ENCODE measurements at places on chromosomes 1 and 21.
A peak's percentile ranks its signal among the peaks of the same experiment; 100 is the strongest.

DNA sequence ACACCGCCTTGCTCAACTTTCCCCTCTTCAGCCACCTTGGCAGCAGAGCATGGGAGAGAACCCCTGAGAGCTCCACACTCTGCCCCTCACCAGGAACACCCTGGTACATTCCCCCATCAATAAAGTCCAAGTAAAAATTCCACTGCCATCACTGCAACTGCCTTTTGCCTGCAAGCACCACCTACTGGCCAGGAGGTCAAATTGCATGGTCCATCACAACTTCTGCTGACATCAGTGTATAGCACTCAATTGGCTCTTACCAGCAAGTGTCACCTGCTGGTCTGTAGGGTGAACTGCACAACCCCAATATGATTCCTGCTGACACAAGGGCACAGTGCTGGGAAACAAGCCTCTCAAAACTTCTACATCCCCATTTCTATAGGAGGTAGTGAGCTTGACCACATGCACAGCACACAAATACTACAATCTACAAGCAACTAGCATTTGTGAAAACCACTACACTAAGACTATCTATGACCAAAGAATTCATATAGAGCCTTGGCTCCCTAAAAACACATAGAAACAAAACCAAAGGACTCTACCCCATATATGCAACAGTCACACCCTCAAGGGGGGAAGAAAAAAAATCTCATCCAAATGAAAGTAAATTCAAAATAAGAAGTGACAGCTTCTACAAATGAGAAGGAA, 69.2 kb downstream of the FASLG start:
- DNase-seq: no peak

DNA sequence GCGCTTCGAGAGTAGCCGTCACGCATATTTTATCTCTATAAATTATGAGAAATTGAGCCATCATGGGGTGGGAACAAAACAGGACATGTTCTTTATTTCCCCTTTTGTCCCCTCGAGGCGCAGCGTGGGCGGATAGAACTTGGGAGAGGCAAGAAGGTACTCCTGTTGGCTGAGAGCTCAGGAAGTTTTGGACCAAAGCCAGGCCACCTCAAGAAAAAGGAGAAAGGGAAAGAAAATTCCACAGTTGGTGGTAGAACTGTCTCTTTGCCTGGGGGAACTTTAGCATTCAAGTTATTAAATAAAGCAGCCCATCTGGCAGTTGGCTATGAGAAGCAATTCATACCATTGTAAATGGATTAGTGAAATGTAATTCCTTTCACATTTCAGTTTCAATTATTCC, 76.4 kb upstream of the DSCAM start:
- no peak for DNase-seq

- DNase-seq: no peak
Observed at GRCh38 chr1:41431490-41432350, 52.8 kb downstream of the EDN2 start.

DNA sequence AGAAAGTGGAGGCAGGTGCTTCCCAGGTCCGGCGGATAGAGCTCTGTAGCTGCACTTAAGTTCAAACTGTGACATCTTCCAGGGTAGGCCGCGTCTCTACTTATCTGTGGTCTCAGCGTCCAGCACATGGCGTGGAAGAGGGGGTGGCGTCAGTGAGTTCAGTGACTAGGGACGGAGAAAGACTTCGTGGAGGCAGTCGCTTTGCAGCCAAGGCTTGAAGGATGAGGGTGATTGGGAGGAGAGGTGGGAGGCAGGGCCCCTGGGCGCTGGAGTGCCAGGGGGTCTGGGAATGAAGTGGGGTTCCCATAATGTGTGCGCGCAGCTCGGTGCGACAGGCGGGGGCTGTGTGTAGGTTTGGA, 444 bp upstream of the AGO1 start:
- peak; percentile 1 for DNase-seq

DNA sequence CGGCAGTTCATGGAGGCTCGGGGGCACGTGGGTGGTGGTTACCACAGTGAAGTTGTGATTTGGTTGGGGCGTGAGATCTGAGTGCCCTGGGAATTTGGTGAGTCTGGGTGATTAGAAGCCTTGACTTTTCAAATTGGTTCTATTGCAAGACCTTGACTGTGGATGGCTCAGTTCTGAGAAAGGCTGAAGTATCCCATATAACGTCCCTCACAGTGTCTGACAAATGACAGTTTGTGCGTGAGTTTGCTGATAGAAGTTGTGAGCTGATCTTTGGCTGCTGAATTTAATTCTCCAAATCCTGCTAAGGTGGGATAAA, 549 bp downstream of the MSH4 start:
- DNase-seq: no peak

- DNase-seq: no peak
Observed at GRCh38 chr1:93442008-93442666, 5.8 kb upstream of the FNBP1L start.

DNA sequence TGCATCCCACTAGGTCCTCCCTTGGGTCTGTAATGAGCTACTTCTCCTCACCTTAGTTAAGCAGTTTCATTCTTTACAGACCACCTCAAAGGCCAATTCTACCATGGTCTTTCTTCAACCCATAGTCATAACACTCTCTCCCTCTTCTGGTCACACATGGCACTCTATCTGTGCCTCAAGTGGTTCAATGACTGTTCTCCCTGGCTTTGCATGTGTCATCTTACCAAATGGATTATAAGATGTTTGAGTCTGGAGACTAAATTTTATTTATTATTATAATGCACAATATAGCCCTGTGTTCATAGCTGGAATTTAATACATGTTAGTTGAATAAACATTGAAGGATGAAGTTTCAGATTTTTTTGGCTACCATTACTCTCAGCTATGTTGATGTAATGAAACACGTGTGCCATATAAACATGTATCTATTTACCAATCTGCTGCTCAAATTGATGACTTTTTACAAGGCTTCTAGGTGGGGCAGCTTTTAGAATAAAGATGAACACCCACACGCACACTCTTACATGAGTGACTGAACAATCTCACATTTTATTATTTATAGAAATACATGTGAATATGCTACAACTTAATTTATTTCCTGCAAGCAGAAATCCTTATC, 102.1 kb downstream of the RUNX1 start:
- DNase-seq: no peak

DNA sequence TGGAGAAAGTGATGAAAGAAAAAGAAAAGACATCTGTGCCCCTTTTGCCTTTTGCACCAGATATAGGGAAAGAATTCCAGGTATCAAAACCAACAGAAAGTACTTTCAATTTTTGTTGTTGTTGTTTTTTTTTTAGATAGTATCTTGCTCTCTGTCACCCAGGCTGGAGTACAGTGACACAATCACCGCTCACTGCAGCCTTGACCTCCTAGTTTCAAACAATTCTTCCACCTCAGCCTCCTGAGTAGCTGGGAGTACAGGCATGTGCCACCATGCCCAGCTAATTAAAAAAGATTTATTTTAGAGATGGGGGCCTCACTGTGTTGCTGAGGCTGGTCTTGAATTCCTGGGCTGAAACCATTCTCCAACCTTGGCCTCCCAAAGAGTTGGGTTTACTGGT, 31.3 kb upstream of the IVNS1ABP start:
- no peak for DNase-seq

- DNase-seq: no peak
Observed at GRCh38 chr1:1598720-1599029, 1.3 kb downstream of the FNDC10 start.

GRCh38 chr1:236147521-236148469, 5.5 kb downstream of the GPR137B start:
- no peak for DNase-seq

DNA sequence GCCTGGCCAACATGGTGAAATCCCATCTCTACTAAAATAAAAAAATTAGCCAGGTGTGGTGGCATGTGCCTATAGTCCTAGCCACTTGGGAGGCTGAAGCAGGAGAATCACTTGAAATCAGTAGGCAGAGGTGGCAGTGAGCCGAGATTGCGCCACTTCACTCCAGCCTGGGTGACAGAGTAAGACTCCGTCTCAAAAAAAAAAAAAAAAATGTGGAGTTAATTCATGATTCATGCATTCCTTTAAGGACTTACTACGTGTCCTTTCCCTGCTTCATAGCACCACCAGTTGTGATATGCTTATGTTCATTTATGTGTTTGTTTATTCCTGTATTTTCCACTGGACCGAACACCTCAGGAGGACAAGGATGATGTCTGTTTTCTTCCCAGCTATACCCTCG, 12.7 kb upstream of the PRELP start:
- no peak for DNase-seq

- no peak for DNase-seq
Observed at GRCh38 chr1:229620876-229621275, 5.0 kb downstream of the TAF5L start.

- no peak for DNase-seq
Observed at GRCh38 chr1:151935154-151935553, 25.8 kb upstream of the THEM4 start.

DNA sequence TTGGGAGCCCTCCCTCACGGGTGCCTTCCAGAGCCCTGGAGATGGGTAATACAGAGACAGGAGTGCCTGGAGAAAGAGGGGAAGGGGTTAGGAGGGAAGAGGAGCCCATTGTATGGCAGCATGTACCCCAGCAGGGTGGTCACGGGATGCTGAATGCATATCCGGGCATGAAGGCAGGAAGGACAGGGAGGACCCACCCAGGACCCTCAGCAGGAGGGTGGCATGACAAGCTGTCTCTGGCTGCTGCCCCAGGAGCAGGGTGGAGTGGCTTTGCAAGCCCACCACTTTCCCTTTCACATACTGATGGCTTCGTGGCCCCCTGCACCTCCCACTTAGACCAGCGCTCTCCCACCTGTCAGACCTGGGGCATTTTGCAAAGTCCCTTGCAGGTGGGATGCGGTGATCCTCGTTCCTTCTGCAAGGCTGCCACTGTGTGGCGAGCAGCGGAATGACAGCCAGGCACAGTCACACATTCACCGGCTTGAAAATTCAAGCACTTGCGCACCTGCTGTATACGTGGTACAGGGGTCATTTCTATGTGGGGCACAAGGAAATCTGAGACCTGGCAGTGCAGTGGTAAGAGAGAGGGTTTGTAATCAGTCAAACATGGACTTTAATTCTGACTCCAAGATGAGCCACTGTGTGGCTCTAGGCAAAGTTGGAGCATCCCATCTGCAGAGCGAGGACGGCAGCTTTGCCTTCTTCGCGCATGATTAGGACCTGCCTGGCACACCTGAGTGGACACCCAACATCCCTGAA, 53.2 kb upstream of the TMEM51 start:
- DNase-seq: peak; percentile 15

DNA sequence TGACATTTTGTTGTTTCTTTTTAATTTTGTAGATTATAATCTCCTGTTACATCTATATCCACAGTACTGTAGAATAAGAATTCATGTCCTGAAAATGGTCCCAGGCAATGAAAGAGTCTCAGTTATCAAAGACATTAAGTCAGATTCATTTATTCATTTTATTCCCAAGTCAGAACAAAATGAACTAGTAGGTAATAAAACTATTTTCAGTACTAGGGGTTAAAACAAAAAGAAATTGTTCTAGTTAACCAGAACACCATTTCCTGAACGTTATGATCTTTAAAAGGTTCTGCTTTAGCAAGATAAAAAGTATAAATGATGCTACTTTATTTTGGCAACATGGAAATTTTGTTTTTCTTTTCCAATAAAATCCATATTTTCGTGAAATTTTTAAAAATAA, 6.8 kb upstream of the DYNLT5 start:
- no peak for DNase-seq

DNA sequence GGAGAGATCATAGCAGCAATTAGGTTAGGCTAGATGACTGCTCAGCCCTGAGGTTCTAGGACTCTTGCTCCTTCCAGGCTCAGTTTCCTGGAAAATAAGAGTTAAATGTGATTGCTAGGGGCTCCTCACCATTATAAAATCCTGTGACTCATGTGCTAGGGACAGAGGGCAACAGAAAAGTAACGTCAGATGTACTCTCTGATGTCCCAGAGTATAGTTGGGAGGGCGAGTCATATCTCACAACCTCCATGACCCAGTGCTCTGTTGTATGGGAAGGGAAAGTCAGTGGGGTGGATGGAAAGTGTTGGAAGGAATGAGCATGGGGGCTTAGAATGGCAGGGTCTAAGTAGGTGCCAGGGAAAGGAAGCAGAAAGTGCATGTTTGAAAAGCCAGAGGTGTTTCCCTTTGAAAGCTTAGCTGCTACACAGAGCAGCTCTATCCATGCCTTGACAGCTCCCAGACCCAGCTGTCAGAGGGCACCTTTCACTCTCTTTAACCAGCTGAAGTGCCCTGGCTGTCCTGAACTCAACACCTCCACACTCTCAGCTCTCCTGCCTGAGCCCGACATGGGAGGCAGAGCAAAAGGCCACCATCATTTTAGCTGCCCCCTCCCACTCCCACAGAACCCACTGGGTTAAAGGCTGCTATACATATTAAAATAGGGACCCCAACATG, 11.6 kb downstream of the GJA5 start:
- no peak for DNase-seq

GRCh38 chr1:101587741-101588140, 350.9 kb downstream of the S1PR1 start:
- DNase-seq: no peak

- no peak for DNase-seq
Observed at GRCh38 chr1:167681451-167682098, 40.2 kb upstream of the MPZL1 start.

DNA sequence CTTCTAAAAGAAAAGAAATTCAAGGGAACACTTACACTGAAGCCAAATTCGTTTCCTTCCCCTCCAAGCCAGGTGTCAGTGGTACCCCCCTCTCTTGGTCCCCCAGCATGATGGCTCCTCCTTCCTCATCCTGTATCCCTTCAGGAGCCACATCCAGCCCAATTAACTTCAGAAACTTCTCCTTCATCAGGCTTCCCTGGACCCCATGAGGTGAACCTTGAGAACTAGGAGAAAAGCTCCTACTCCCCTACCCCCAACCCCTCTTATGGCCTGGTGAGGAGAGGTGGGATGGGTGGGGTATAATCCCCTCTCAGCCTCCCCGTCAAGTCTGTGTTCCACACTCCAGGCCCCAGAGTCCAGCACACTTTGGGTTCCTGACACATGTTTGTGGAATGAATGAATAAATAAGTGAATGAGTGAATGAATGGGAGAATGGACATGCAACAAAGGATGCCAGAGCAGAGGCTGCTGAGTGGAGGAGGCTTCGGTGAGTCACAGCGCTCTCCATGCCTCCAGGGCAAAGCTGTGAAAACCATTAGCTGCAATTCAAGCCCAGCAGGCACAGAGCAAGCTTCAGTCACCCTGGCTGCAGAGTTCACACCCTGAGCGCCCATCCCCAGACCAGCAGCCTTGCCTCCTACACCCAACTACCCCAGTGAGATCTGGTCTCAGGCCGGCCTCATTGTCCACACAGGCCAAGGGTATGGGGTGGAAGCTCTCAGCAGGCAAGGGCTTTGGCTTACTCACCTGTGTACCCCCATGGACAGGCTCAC, 43.8 kb downstream of the BATF3 start:
- no peak for DNase-seq

Measured in T-helper 1 cell (primary cell).